ENCODE measurements at places on chromosomes 3 and 15.

- no peak for DNase-seq
Measured at GRCh38 chr3:191502583-191502982, 41.6 kb downstream of the PYDC2 start.

DNA sequence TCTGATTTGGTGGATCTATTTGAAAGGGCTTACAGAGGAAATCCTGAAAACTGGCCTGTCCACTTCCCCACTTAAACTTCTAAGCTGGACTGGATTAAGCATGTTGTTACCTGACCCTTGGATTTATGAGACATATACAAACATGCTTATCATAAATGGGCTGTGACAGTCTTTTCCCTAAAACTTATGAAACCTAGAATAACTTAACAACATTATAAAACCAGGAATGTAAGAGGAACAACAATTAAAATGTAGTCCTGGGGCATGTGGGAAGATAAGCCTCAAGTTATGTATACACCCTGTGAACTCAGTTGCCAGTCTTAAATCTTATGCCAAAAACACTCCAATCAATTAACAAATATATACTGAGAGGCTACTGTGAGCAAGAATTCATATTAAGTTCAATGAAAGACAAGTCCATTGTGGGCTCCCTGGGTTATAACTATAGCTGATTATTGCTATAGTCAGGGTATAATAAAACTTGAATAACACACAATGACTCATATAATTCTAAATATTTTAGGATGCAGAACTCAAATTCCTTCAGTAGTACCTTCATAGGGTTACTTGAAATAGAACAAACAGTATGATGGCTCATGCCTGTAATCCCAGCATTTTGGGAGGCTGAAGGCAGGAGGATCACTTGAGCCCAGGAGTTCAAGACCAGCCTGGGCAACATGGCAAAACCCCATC is 87.2 kb upstream of the PPIB start:
- DNase-seq = no peak

- no peak for DNase-seq
Measured at GRCh38 chr15:66872405-66872804, 170.4 kb downstream of the SMAD6 start.

DNA sequence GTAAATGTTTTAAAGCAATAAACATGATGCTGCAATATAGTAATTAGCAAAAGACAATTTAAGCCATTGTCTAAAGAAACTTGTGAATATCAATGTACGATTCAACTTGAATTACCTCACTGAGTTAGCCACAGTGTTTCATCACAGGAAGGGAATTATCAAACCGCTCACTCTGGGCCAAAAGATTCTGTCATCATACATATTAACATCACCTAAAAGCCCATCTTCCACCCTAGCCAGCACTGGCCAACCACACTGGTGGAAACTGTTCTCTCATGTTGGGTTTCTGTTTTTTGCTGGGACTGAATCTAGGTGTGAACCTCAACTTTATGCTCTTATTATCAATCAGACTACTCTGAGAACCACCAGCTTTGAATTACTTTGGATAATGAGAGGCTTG is 497.7 kb upstream of the THBS1 start:
- no peak for DNase-seq

GRCh38 chr15:51672913-51673857 is 8.1 kb upstream of the SCG3 start:
- DNase-seq = no peak

- DNase-seq = no peak
Measured at GRCh38 chr3:184505076-184505878, 56.3 kb upstream of the EPHB3 start.

DNA sequence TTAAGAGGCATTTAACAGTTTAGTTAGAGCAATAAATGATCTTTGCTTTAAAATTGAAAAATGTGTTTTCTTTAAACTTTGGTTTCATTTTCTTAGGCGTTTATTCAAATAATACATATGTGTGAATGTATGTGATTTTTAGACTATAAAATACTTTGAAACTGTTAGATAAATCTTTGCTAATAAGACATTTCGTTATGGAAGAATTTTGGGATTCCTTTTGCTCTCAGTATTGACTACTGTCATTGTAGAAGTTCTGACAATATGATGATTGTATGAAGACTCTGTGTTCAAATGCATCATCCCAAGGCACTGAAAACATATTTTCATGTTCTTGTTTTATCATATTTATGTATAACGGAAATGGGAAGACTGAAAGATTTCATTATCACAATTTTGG is 43.8 kb upstream of the GOLGA8A start:
- no peak for DNase-seq

DNA sequence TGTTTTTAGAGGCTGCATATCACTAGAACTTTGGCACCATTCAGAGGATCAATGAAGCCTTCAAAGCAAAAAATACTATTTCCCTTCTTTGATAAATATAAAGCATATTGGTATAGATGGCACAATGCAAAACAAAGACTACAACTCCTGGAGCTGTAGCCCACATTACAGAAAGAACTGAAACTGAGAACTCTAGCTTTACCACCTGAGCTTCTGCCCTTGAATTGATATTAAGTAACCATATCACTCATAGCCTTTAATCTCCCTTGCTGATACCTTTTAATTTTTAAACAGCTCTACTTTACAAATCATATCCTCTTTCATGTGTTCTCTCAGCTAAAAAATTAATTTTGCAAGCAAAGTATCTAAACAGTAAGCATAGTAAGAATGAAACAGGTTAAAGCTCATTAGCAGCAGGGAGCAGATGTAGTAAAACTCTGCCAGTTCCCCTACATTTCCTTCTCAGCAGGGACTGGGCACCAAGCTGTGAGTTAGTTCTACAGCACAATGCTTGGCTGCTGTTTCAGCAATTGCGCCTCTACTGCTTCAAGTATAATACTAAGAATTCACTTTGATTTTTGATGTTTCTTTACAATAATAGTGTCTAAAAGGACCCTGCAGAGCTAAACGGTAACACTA is 97.9 kb upstream of the NANOGP8 start:
- DNase-seq = no peak

GRCh38 chr15:57665939-57666338 is 40.6 kb upstream of the POLR2M start:
- DNase-seq = no peak

GRCh38 chr3:39819899-39820298 is 10.5 kb downstream of the MYRIP start:
- DNase-seq = no peak

DNA sequence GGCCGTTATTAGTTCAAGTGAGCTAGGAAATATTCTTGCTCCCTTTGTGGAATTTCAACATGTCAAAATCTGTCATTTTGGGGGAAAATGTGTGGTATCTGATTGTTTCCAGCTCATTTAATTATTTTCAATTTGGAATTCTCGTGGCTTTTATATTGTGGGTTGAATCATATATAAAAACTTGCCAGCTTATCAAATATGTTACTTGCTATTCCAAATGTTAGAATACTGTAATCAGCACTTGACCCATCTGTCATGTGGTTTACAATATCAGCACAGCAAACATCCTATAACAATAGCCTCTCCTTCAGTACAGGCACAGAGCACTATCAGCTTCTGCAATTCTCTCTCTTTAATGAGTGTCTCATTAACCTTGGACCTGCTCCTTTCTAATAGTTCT is 130.2 kb upstream of the FEZF2 start:
- no peak for DNase-seq
